ENCODE measurements at places on chromosomes 2 and 18. TPM values are rescaled to one million over a fixed set of nuclear protein-coding genes. Genes with fewer than 3 reads are reported as not detected.

GRCh38 chr2:164514491-164514890 lies 106.8 kb downstream of the GRB14 start:
- DNase-seq, result no peak

Gene RBM44
- polyA plus RNA-seq, result 0.59 TPM

DNA sequence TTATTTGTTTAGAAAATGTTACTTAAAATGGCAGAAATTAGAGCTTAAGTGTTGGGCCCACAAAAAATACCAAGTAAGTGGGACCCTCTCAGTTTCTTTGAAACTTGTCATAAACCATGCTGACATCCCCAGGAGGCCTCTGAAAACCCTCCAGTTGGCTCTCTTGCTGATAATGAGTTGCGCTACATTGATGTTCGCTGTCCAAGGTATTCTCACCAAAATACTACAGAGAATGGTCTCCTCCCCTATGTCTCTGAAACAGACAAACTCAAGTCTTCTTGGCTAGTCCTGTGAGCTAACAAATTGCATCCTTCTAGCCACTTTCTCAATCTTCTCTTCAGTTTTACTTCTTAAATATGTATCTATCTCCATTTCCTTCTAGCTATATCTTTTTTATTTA lies 669.4 kb downstream of the IRS1 start:
- DNase-seq, result no peak

DNA sequence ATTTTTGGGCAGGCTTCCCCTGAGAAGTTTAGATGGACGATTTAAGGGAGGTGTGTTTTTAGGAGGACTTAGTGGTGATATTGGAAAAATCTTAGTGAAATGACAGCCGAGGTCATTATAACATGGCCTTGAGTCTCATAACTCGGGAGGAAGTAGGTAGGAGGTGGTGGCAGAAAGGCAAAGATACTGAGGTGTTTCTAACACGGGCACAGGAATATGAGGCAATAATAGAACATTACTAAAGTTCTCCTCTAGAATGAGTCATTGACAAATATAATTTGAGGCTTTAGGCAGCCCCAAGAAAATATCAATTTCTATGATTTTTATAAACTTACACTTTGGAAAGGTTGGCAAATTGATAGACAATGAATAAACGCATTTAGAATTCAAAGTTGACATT lies 146.1 kb upstream of the ZEB2 start:
- DNase-seq, result no peak

Gene ZSWIM2
- 0.20 TPM for polyA plus RNA-seq

DNA sequence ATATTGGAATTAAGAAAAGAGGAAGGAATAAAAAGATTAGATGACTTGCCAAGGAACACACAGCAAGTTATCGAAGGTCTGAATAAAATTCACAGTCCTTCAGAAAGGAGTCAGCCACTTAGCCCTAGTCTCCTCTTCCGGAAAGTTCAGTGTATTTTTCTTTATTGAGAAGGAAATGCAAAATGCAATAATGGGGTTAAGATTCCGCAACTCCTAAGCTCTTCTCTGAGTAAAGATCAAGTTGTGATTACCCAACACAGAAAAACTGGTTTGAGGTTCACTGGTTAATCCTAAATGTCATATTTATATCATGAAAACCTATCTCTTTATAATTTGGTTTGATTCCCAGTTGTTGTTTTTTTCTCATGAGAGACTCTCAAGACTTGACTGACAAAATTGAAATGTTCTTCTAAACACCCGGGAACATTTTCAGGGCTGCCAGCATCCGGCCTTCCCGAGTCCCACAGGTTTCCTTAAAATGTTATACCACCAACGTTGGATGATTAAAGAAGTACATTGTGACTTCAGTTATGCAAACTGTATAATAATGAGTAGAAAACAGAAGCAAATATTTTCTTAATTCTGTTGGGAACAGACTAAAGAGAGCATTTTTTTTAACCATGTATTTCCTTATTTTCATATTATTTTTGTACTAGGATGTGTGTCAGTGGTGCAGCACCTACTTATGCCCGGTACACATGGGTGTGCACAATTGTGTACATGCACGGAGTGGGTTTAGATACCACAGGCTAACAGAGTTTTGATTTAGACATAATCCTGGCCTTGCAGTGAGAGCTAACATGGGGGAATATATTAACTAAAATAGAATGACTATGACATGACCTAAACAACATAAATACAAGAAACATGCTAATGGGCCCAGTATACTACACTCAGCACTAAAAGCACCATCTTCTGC lies 100.2 kb downstream of the STK39 start:
- DNase-seq, result no peak

Gene FAM98A
- 44.4 TPM for polyA plus RNA-seq

DNA sequence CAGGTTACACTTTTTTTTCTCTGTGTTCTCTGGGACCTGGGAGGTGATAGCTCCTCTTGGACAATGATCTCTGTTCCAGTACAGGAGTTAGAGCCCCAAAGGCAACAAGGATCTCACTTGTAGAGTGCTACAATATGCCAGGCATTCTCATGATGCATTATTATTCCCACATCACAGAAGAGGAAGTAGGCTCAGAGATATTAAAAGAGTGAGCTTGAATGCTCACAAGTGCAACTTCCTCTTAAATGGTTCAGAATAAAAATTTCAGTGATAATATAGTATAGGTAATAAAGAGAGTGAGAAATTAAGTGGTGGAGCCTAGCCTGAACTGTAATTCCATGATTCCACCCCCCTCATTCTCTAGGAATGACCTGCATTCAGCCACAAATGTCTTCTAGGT lies 21.4 kb downstream of the POLE4 start:
- DNase-seq, result no peak

Gene CFAP221
- 20.3 TPM for polyA plus RNA-seq

Gene OSBPL6
- polyA plus RNA-seq, result 18.1 TPM

Gene SCYGR8
- not detected for polyA plus RNA-seq

Gene TBC1D8
- polyA plus RNA-seq, result 18.3 TPM

GRCh38 chr2:8452979-8453903 lies 228.6 kb upstream of the ID2 start:
- no peak for DNase-seq

DNA sequence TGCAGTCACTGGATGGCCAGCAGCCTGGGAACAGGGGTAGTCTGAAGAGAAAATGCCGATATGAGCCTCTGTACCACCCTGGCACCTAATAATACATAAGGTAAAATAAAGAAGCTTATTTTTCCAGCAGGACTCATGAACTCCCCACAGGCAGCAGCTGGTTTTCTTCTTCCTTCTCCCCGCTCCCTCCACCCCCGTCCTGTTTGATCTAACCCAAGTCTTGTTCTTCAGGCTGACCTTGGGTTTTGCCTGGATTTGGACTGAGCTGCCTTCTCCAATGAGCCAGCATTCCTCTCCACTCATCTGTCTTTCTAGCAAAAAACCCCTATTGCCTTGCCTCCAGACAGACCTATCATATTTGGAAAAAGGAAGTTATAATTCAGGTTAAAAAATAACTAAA lies 111.8 kb downstream of the CELF4 start:
- no peak for DNase-seq

DNA sequence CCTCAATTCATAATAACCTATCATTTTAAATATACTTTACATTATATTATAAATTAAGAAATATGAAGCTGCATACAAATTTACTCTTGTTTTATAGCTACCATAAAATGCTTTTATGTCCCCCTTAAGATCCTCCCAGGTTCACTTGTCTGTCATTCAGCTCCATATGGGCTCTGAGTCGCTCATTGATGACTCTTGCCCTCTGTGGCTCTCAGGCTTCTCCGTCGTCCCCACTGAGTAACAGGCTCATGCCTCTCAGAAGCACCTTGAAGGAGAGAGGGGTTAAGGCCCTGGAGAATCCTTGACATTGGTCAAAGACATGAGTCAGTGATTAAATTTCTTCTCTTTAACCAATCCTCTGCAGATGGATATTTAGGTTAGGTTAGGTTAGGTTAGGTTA lies 6.2 kb upstream of the MCM6 start:
- DNase-seq, result no peak

GRCh38 chr18:66838340-66838987 lies 234.6 kb upstream of the CDH19 start:
- DNase-seq, result no peak

DNA sequence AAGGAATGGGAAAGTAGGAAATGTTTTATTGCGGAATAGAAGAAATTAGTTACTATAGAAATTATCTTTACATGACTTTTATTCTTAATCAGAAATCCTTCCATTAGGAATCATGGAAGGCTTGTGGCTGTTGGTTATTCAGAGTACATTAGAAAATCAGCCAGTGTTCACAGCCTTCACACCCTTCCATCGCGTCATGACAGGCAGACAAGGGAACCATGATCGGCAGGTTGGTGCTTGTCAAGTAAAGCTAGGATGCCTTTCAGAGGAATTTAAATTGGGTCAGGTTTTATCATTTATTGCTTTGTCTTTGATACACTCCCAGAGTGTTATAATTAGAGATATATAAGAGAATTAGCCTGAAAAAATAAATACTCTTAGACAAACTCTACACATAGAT lies 400.6 kb downstream of the THSD7B start:
- no peak for DNase-seq

- no peak for DNase-seq
These were observed 145.2 kb upstream of the MMADHC start for GRCh38 chr2:149732730-149733290.

DNA sequence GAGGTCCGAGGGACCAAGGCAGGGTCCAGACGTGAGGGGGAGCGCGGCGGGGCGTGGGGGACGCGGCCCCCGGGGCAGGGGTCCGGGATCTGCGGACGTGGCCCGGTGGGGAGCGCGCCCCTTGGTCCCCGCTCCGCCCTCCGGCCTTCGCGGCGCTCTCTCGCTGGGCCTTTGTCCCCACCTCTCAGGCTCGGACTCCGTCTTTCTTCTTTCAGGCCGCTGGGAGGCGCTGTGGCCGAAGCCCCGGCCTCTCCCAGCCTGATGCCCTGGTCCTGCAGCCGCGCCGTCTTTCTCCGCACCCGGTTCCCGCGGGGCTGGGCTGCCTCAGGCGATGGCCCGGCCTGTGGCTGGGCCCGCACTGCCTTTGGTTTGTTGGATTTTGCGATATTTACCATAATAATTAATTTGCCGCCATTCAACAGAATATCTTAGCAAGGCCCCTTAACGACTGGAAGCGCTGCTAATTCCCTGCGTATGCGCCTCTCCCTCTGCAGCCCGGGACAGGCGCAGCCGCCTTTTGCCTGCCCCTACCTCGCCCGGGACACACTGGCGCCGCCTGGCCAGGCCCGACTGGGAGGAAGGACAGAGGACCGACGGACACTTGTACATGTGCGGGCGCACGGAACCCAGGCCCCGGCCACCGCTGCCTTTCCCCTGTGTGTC lies 10.8 kb downstream of the SIX3 start:
- peak; percentile 33 for DNase-seq

- no peak for DNase-seq
These were observed 124.8 kb downstream of the GALR1 start for GRCh38 chr18:77374446-77374805.

GRCh38 chr2:20931346-20931745 lies 108.4 kb upstream of the LDAH start:
- DNase-seq, result no peak

Gene COL4A4
- polyA plus RNA-seq, result 1.4 TPM

Gene DYNAP
- polyA plus RNA-seq, result not detected

DNA sequence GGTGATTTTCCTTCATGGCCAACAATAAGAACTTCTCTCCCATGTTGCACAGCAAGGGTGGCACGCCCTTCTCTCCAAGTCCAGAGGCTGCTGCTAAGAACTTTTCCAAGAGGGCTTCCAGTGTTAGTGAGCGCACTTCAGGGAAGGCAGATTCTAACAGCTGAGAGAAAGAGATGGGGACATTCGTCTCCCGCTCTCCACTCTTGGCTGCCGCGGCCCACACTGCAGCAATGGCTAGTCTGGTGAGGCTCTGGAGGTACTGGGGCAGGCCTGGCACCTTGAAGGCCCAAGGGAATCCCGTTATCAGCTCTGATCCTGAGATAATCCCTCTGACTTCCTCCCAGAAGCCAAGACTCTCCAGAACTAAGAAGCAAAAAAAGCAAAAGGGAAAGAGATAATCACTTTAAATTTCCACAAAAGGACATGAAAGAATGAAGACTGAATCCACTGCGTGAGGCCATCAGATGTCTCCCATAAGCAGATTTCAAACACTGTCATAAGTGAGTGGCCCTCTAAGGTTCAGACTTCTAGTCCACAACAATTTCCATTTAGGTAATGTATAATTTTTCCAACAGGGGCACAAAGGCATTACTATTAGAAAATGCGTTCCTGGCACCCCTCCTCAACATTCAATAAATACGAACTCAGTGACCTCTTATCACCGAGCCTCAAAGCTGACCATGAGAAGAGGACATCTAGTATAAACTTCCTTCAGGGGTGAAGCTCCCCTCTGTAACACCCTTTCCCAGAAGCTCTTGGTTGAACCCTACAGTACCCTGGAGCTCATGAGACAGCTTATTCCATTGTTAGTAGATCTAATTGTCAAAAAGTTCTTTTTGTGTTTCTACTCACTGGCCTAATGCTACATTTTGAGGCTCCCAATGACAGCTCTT lies 66.7 kb upstream of the ZFP36L2 start:
- no peak for DNase-seq

- DNase-seq, result no peak
These were observed 11.2 kb downstream of the ANKAR start for GRCh38 chr2:189685540-189686229.

DNA sequence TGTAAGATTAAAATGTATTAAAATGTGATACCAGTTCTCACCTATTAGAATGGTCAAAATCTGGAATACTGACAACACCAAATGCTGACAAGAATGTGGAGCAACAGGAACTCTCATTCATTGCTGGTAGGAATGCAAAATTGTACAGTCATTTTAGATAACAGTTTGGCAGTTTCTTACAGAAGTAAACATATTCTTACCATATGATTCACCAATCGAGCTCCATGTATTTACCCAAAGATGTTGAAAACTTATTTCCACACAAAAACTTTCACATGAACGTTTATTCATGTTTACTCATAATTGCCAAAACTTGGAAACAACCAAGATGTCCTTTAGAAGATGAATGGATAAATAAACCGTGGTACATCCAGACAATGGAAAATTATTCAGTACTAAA lies 1193.5 kb upstream of the ACVR2A start:
- DNase-seq, result no peak

DNA sequence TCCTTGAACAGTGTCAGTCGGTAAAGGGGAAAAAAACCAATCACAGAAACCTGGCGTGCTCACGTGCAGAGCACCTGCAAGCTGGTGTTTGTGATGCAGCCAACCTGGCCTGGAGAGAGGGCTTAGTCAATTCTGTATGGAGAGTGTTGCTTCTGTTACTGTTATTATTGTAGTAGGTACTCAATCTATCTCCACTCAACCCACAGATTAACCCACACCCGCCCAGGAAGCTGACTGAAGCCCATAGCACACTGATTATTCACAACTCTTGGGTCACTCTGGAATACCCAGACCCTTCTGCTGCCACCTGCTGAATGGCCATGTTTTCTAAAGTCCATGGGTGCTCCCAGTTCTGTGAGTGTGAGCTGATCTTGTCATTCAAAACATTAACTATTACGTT lies 53.9 kb downstream of the TNFRSF11A start:
- no peak for DNase-seq

DNA sequence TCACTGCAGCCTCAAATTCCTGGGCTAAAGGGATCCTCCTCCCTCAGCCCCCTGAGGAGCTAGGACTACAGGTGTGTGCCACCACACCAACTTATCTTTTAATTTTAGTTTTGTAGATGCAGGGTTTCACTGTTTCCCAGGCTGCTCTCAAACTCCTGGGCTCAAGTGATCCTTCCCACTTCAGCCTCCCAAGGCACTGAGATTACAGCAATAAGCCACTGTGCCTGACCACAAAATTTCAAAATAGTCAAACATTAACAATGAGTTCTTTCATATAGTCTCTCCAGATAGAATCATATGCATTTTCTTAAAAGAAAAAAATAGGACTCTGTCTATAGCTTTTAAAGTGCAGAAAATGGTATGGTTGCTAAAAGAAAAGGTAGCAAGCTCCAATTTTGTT lies 24.9 kb upstream of the PID1 start:
- DNase-seq, result no peak

Measured in spinal cord (tissue), 10 donors.